Upper lobe of right lung (tissue), 1 donor: ENCODE measurements at places on chromosomes 4 and X.
A peak's percentile ranks its signal among the peaks of the same experiment; 100 is the strongest.

GRCh38 chrX:133171962-133172708 is 46.0 kb downstream of the TFDP3 start:
- no peak for DNase-seq

- DNase-seq, result no peak
Measured at GRCh38 chr4:158741326-158742021, 18.3 kb upstream of the PPID start.

DNA sequence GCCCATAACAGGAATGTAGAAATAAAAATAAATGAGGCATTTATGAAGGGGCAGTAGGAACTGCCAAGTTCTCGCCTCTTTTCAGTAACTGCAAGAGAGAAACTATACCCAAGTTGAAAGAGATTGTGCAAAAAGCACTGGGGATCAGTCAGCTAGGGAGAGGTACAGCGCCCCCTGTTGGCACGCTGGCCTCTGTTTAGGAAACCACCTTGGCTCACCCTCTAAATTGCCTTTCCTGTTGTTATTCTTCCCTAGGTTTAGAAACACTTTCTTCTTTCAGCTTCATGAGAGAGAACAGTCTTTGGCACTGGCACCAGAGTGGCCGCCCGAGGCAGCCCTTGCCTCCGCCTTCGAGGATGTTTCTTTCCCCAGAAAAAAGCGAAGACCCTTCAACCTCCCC is 348.5 kb downstream of the MID1IP1 start:
- DNase-seq, result peak; percentile 87

GRCh38 chr4:141246243-141246642 is 25.5 kb downstream of the ZNF330 start:
- DNase-seq, result no peak

GRCh38 chrX:136203951-136204350 is 47.2 kb downstream of the MAP7D3 start:
- no peak for DNase-seq

- DNase-seq, result no peak
Measured at GRCh38 chr4:10093801-10094552, 22.6 kb downstream of the WDR1 start.

GRCh38 chrX:53280331-53281320 is 758 bp downstream of the IQSEC2 start:
- DNase-seq, result no peak

DNA sequence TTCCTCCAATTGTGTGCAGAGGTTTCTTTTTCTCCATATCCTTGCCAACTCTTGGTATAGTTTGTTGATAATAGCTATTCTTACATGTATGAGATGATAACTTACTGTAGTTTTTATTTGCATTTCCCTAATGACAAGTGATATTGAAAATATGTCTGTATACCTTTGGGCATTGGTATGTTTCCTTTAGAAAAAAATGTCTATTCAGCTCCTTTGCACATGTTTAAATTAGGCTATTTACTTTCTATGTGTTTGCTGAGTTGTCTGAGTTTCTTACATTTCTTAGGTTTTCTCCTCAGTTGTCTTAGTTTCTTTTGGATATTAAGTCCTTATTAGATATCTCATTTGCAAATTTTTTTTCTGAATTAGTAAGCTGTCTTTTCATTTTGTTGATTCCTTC is 487.3 kb upstream of the EPHA5 start:
- DNase-seq, result no peak

DNA sequence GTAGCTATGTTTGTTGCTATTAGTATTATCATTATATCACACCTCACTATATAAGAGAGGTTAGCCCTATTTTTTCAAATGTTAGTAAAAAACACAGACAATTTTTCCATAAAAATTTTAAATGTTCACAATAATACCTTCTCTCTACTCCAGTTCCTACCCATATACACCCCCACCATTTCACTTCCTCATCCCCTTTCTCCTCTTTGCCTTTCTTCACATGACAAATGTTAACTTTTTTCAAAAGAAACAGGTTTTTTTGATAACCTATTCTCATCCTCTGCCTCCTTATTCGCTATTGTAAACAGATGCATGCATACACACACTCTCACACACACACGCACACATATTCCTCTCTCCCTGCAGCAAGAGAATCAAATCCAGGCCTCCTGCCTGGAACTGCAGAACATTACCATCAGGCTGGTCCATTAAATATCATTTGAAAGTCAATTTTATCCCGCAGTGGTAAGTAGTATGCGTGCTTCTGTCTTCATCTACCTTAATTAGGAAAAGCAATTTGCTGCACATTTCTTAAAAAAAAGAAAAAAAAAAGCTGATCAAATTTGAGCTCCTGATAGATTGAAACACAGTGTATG is 55.5 kb downstream of the MID1IP1 start:
- no peak for DNase-seq

GRCh38 chr4:77931452-77932135 is 69.0 kb downstream of the MRPL1 start:
- DNase-seq, result no peak

- no peak for DNase-seq
Measured at GRCh38 chr4:10413177-10413576, 44.0 kb downstream of the ZNF518B start.

DNA sequence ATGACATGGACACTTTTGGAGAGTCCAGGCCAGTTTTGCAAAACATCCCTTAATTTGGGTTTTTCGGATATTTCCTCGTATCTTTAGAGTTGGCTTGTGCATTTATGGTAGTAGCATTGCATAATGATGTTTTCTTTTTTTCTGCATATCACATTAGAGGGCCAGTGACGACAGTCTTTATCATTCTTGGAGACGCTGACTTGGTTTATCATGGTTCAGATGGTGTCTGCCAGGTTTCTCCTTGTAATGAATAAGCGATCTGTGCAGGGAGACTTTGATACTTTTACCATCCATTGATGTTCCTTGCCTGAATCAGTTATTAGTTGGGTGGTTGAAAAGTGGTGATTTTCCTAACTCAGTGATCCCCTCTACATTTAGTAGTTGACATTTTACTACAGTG is 46.6 kb downstream of the KIAA0232 start:
- DNase-seq, result no peak

DNA sequence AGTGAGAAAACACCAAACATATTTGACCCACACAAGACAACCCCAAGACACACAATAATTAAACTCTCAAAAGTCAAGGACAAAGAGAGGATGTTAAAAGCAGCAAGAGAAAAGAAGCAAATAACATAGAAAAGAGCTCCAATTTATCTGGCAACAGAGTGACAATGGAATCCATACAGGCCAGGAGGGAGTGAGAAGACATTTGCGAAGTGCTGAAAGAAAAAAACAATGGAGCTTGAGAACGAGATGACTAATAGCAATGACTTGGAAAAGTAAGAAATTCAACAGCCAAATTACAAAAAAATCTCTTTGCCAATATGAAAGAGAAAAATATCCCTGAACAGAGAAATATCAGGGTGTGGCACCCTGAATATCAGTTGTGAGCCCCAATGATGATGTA is 61.6 kb downstream of the MAD2L1 start:
- no peak for DNase-seq

DNA sequence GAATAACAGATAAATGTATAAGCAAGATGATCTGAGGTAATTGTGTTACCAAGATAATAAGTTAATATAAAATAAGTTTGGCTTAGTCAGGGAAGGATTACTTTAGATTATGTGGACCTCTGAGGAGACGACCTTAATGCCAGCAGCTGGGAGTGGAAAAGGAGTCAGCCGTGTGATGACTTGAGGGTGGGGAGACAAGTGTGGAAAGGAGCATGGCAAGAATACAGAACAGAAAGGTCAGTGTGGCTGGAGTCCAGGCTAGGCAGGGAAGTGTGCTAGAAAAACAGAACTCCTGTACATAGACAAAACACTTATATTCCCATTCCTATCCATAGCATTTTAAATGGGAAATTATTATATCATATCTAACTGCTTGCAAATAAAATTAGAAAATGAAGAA is 138.8 kb downstream of the PDLIM5 start:
- DNase-seq, result no peak

GRCh38 chr4:159334461-159334860 is 231.6 kb downstream of the RAPGEF2 start:
- no peak for DNase-seq

- no peak for DNase-seq
Measured at GRCh38 chr4:167606551-167606950, 372.3 kb upstream of the SPOCK3 start.

- DNase-seq, result no peak
Measured at GRCh38 chrX:574830-575229, 55.8 kb upstream of the SHOX start.

DNA sequence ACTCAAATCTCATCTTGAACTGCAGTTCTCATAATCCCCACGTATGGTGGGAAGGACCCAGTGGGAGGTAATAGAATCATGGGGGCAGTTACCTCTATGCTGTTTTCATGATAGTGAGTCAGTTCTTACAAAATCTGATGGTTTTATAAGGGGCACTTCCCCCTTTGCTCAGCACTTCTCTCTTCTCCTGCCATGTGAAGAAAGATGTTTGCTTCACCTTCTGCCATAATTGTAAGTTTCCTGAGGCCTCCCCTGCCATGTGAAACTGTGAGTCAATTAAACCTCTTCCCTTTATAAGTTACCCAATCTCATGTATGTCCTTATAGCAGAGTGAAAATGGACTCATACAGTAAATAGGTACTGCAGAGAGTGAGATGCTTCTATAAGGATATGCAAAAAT is 1050.6 kb upstream of the GRIA3 start:
- DNase-seq, result no peak

DNA sequence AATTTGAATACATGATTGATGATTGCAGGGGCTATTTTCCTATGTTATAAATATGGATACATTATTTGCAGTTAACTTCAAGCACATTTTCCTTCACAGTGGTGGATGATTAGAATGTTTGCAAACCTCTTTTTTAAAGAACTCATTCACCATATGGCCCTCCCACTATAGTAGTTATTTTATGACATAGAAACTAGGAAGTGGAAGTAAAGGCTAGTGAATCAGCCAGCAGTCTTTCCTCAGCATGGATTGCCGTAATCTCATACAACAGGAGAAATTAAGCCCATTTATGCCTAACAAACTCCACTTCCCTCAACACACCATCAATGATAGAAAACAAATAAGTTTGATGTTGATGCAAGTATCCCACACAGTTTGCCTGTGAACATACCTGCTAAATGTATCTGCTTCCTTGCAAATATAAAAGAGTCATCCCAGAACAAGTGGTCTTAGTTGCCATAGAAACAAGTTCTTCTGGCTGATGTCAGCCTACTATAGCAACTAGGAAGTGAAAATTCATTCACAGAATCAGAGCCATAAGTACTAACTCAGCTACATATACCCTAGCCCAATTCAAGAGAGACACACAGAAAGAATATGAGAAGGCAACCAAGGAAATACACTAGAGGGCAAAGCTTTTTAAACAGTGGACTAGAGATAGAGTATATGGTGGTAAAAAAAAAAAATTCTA is 100.9 kb upstream of the RADX start:
- DNase-seq, result no peak

DNA sequence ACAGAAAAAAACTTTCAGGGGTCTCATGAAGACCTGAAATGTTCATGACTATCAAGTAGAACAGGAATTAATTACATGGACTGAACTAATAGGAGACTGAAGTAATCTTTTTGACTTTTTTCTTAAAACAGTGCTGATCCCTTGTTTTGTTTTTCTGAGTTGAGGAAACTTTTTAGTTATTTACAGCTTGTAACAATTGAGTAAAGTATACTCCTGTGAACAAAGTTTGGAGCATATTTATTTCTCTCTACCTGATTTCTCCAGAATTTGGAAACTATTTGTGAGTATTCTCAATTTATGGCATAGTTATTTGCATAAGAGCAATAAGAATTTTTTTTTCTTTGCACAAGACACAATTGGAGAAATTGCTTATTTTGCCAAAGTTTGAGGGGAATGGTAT is 64.8 kb downstream of the PCDH18 start:
- DNase-seq, result no peak

DNA sequence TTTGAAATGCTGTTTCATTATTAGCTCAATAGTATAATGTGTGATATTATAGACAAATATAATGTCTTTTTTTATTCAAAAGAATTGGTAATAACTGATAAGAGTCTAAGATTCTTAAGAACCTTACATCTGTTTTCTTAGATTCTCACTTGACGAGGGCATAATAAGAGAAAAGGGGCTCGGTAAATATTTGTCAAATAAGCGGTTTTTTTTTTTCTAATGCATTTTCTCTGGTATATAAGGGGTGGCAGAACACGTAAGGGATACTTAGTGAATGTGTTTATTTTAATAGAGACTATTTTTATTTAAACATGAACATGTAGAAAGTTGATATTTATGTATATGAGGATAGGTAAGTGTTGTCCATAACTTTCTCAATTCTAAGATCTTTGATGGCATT is 200.6 kb downstream of the RAPGEF2 start:
- DNase-seq, result no peak

DNA sequence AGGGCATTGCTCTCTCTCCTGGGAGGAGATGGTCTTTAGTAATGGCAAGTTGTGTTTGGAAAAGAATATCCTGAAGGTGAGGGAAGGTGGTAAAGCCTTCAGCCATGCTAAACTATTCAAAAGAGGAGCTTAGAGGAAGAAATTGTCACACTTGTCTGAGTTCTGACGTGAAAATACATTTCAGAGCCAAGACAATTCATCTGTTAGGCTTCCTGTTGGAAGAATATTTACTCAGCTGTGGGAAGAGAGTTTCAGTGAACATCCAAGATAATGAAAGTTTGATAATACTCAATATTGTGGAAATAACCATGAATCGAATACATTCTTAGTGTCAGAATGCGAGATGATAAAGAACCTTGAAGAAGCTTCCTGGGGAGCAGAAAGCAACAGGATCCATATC is 143.3 kb downstream of the GPAT3 start:
- no peak for DNase-seq

GRCh38 chr4:113433536-113434246 is 327.8 kb downstream of the CAMK2D start:
- DNase-seq, result no peak

DNA sequence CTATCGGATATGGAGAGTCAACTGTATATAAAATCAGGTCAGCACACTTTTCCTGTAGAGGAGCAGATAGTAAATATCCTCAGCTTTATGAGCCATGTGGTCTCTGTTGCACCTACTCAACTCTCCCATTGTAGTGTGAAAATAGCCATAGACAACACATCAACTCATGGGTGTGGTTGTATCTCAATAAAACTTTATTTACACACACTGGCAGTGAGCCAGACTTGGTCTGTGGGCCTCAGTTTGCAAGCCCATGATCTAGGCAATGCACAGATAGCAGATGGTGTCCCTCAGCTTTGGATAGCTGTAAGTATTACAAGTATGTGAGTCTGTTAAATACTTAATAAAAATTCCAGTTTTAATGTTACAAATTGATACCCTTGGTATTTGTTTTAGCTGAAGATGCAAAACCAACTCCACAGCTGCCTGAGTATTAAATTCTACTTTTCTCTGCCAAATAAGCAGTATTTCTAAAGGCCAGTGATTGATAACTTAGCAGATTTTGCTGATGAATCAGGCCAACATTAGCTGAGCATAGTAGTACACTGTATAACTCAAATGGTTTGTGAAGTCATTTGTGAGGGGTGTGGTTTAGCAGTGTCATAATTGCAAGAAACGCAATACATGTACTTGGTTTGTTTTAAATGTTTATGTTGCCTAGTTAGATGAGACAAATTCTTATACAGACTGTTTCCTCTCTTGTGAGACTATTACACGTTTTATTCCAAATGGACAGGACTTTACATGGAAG is 87.3 kb downstream of the GPR143 start:
- no peak for DNase-seq

GRCh38 chr4:15375667-15376066 is 52.2 kb upstream of the C1QTNF7 start:
- DNase-seq, result no peak

- DNase-seq, result no peak
Measured at GRCh38 chr4:138898282-138898681, 117.3 kb upstream of the NOCT start.

- no peak for DNase-seq
Measured at GRCh38 chrX:133868682-133869081, 116.7 kb downstream of the GPC3 start.

GRCh38 chr4:89754531-89754930 is 82.4 kb downstream of the SNCA start:
- no peak for DNase-seq
